ENCODE measurements at places on chromosomes 1 and 21.
A peak's percentile ranks its signal among the peaks of the same experiment; 100 is the strongest.

DNA sequence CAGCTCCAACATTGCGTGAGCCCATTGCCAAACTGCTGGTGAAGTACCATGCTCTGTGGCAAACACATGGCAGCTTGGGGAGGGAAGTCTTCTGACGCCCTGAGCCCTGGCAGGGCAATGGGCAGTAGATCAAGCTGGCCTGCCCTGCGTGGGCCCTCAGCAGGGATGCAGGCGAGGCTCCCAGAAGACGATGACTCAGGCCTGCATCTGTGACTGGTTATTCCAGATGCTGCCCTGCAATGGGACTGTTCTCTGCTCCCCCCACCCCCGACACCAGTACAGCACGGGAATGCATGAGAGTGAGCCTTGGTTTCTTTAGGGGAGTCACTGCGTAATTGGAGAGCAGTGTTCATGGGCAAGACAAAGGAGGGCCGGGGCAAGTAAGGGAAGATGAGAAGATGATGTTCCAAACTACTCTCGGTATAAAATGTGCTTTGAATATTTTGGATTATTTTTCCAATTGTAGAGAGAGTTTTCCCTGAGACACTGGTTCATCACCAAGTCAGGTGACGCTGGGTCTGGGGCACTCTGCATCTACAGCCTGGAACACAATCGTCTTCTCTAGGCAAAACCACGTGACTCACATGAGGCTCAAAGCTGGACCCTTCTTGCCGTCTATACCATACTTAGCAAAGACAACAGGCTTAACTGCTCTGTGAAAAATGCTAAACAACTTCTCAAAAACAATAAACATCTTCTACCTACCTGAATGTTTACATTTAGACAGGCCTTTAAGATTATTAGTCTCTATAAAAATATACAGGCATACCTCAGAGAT lies 9.0 kb upstream of the C1orf198 start:
- no peak for DNase-seq

DNA sequence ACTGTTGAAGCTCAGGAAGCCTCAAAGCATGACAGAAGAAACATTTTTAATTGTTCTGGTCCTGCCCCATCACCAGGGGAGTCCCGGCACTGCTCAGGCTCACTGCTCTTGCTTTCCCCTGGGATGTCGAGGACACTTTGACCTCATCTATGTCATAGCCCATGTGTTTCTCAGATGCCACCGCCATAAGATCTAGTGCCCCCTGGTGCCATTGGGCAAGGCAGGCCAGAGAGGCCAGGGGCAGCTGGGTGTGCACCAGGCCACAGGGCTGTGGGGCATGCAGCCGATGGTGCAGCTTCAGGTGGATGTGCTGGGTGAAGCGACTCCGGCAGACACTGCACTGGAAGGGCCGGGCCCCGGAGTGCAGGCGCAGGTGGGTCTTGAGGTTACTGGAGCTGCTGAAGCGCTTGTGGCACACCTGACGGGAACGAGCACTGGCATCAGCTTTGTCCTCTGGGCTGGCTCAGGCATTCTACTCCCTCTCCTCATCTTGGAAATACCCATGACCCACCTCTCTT lies 7.7 kb upstream of the CRYBG2 start:
- DNase-seq: no peak

DNA sequence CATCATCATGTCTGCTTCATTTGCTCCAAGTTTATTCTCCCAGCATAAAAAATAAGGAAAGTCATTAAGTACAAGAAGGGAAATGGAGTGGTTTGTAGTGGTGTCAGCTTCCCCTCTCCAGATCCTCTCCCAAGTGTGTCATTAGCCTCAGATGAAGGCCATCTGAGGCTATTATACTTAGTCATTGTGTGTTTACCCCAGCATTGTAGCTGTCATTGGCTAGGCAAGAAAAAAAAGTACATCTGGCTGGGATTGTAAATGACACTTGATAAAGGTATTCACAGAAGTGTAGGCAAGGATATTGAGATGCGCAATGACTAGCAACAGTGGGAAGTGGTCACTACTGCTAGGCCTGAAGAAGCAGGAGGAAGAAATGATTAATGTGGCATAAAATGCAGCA lies 316.9 kb upstream of the SGIP1 start:
- DNase-seq: no peak

GRCh38 chr1:116287341-116288200 lies 85.5 kb upstream of the ATP1A1 start:
- DNase-seq: no peak

DNA sequence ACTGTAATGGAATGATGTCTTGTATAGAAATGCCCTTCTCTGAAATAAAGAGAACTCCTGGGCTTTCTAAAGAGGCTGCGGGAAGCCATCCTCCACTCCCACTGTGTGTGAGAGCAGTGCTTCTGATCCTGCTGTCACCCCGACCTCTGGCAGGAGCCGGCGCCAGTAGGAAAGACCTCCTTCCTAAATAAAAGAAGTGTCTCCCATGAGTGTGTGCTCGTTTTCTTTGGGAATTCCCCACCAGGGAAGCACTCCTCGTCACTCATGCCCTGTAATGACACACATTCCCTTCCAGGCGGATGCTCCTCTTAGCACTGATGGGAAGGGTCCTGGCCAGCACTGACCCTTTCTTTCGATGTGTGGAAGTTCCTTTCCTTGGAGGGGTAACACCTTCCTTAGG lies 20.1 kb downstream of the AGT start:
- no peak for DNase-seq

DNA sequence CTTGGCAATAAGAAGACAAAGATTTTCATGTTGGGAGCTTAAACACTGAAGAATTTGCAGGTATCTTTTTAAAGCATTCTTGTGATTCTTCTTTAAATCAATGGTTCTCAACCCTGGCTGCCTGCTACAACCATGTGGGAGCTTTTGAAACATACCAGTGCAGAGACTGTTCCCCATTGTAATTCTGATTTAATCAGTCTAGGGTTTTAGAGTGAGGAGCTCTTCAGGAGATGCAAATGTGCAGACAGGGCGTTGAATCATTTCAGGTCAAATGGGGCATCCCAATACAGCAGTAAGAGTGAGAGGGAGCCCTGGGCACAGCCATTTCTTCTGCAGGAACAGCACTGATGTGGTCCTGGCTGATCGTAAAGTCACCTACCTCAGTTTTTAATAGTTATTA lies 24.3 kb downstream of the KCNJ6 start:
- DNase-seq: no peak

GRCh38 chr1:183346276-183346732 lies 71.9 kb downstream of the NMNAT2 start:
- DNase-seq: no peak

GRCh38 chr1:162233937-162234336 lies 142.7 kb downstream of the SPATA46 start:
- DNase-seq: no peak

DNA sequence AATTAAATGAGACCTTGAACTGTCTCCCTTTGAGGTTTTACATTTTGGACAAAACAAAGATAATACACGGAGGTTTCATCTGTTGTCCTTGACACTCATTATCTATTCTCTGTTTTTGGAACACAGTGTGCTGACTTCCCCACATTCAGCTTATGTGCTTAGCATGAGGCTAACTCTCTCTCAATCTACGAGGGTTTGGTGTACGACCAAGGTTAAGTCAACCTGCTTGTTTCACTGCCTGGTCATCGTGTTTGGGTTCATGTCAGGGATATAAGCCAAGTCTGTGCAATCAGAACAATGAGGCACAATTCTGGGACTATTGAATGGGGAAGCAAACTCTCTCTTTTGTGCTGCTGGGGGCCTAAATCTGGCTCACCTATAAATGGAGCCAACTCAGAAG lies 328.5 kb upstream of the USP25 start:
- DNase-seq: no peak

DNA sequence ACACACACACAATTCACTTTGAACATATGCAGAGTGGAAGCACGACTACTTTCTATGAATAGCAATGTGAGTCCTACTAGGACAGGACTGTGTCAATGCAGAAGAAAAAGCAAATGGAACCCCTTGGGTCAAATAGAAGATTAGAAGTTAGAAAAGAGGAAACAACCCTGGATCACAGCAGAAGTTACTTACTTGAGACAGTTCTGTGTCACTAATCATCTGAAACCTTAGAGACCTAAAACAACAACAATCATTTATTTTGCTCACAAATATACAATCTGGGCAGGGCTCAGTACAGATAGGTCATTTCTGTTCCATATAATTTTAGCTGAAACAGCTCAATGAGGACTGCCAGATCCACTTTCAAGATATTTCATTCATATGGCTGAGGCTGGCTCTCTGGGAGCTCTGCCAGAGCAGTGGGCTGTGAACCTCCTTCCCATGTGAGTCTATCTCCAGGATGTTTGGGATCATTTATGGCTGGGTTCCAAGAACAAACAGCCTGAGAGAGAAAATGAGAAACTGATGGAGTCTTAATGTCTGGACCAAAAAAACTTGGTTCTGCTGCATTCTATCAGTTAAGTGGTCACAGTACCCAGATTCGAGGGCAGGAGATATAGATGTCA lies 42.5 kb upstream of the IL10 start:
- no peak for DNase-seq

DNA sequence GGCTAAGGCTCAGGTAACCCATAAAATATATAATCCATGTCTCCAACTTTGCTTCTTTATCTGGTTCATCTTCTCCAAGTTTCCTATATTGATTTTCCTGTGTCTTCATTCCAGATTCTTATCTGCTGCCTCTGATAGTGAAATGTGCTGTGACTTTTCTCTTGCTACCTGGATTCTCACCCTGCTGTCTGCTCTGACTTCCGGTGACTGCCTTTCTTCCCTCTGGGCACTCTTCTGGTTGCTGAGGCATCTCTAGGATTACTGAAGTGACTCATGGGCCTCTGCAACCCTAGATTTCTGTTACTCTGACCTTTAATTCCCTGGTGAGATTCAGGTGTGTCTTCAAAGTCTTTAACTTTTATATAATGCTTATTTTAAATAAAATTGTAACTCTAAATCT lies 46.9 kb downstream of the GIPC2 start:
- no peak for DNase-seq

- no peak for DNase-seq
Measured at GRCh38 chr1:223147873-223148272, 4.8 kb upstream of the TLR5 start.

- DNase-seq: no peak
Measured at GRCh38 chr1:113917400-113918082, 11.6 kb upstream of the HIPK1 start.

- no peak for DNase-seq
Measured at GRCh38 chr1:2300004-2300771, 72.1 kb downstream of the SKI start.

- DNase-seq: peak; percentile 78
Measured at GRCh38 chr21:44801468-44802395, at the start of gene UBE2G2. TSS of gene UBE2G2 (minus strand) at chr21:44801820. CDS start at chr21:44801748, 72 bp downstream.

DNA sequence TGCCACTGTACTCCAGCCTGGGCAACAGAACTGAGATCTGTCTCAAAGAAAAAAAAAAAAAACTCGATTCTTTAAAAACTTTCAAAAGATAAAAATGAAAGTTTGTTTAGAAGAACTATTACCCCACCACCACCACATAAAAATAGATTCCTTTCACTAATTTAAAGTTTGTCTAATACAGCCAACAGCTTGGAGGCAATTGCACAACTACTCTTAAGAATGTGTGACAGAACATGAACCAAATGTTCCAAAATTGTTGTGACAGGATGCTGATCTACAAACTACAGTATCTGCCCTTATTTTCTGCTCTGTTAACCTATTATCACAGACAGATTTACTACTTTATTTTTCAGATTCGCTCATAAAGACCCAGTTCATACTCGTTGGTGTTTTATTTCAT lies 5.5 kb upstream of the TGFBR3 start:
- DNase-seq: no peak

GRCh38 chr21:27418346-27418745 lies 451.5 kb upstream of the ADAMTS5 start:
- DNase-seq: no peak

- DNase-seq: no peak
Measured at GRCh38 chr21:39580744-39581143, 32.0 kb upstream of the B3GALT5 start.

GRCh38 chr1:23169727-23170335 lies 1.2 kb upstream of the LUZP1 start:
- DNase-seq: peak; percentile 45

DNA sequence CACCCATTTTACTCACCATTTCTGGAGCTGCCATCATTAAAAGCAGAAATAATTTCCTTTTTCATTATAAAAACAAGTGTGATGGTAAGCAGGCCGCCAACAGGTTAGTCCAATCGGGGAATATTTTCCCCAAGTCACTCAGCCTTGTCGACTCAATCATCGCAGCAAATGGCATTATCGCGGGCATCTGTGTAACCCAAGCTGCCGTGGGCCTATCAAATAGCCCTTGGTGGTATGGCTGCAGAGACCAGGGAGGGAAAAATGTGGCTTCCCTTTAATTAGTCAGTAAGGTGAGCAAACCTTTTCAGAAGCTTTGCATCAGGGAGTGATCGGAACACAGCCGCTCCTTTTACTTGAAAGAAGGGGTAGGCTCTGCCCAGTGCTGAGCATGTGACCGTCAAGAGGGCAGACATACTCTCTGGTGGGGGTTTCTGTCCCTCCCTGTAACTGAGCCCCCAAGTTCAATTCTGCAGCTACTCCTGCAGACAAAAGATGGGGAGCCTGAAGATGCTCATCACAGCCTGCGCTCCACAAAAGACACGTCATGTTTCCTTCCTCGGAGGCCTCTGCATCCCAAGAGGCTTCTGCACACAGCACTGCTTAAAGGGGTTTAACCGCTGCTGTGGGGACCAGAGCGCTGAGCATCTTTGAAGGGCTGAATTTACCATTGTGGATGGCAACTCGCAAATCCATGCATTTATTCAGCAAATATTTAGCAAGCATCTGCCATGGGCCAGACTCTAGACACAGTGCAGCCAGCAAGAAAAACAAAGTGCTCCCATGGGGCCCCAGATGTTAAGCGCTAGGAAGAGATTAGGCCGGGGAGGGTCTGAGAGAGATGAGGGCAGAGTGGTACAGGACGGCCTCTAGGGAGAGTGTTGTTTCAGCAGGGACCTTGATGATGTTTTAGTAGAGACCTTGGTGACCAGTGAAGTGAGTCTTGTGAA lies 1.2 kb upstream of the TMPRSS3 start:
- no peak for DNase-seq

DNA sequence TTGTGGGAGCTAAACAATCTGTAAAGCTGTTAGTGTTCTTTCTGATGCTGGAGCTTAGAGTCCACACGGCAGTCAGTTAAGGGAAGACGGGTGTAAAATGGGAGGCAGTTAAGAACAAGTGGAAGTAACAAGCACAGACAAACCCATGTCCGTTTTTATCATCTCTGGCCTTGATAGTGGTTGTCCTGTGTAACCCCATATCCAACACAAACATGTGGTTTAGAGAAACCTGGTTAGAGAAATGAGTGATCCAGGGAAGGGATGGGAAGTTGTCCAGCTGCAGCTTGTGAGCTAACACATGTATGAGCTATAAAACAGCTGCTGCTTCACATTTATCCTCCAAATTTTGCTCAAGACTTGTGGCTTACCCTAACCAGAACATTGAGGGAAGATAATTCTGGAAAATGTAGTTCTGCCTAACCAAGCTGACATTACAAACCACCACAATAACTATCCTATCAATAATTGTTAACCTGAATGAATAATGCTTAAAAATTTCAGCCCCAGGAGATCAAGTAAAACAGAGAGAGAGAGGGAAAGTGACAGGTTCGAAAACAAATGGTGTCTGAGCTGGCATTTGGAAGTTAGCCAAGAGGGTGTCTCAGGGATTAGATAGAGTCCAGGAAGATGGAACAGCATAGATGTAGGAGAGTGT lies 10.6 kb upstream of the C1orf162 start:
- no peak for DNase-seq

- no peak for DNase-seq
Measured at GRCh38 chr1:7558921-7559869, 211.9 kb upstream of the VAMP3 start.

GRCh38 chr1:10891091-10891490 lies 94.6 kb upstream of the CASZ1 start:
- DNase-seq: no peak

GRCh38 chr1:38563942-38564735 lies 295.4 kb downstream of the RRAGC start:
- DNase-seq: no peak
